ENCODE measurements at places on chromosomes 5 and 9. TPM values are rescaled to one million over a fixed set of nuclear protein-coding genes. Genes with fewer than 3 reads are reported as not detected.

DNA sequence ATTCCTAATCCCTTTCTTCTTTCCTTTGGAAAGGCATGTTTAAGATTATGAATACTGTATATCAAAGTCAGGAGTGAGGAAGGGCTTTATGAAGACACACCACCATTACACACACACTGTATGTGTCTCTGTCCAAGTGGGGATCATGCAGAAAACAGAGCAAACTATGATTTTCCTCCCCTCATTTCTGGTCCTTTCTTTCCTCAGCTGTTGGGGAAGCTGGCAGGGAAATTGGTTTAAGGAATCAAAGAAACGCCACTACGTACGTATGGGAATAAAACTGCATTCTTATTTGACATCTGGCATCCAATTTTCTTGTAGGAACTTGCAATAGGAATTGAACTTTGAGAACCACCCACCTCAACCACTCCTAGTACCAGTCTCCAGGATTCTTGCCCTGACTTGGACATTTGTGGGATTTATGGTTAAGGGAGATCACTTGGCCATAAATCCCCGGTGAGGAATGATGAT, 125.8 kb downstream of the PDE4D start:
- DNase-seq, result no peak

DNA sequence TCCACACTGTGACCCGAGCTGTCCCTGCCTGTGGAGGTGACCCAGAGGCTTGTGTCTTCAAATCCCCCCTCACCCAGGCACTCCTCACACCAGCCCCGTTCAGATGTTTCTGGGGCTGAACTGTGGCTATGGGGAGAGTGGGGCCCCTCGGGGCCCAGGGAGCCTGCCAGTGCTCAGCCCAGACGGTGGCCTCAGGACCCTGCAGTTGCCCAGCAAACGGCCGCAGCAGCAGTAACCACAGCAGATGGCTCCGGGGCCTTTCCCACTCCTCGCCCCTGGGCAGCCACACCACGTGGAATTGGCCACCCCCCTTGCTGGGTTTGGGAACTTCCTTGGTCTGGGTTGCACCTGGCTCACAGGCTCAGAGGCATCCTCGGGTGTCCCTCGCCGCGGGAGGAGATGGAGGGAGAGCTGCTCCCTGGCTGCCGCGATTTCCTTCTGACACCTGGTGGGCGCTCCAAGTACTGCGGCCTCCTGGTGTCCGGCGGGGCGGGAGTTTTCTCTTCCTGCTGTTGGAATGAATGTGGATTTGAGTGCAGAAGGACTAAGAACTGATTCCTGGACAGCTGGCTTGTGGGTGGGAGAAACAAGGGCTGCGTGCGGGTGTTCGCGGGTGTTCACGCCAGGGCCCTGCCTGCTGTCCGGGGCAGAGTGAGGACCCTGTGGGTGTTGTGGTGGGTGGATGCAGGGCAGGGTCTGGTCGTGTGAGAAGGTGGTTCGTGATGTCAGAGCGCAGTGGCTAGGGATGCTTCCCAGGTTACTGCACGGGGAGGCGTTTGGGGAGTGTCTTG, 97.5 kb downstream of the COL5A1 start:
- peak; percentile 50 for DNase-seq

DNA sequence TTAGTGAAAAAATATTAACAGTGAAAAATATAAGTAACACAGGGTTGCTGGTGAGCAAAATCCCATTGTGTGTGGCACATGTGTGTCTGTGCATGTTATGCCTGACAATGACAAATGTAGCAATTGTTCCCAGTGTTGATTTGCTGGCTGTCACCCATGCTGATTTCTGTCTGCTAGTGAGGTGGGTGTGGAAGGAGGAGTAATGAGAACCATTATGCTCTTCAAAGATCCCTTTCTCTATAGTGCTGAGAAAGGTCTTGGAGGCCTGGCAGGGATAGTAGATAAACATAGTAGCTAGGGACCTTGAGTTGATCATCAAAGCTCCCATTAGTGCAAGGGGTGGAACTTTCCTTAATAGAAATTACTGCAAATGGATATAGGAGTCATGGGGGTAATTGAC, 152.5 kb upstream of the CLINT1 start:
- no peak for DNase-seq

SLC46A2 gene
- total RNA-seq, result not detected

TMC1 gene
- total RNA-seq, result 0.36 TPM

- DNase-seq, result no peak
These were observed 1.2 kb downstream of the ENTREP1 start for GRCh38 chr9:69326261-69326660.

- DNase-seq, result no peak
These were observed at the start of gene ANKRD34B for GRCh38 chr5:80569961-80570786. Gene ANKRD34B (minus strand): TSS chr5:80570280. CDS start chr5:80560019, 10,261 bp downstream.

- peak; percentile 97 for DNase-seq
These were observed 100.7 kb upstream of the SSBP2 start for GRCh38 chr5:81851481-81852178.

DNA sequence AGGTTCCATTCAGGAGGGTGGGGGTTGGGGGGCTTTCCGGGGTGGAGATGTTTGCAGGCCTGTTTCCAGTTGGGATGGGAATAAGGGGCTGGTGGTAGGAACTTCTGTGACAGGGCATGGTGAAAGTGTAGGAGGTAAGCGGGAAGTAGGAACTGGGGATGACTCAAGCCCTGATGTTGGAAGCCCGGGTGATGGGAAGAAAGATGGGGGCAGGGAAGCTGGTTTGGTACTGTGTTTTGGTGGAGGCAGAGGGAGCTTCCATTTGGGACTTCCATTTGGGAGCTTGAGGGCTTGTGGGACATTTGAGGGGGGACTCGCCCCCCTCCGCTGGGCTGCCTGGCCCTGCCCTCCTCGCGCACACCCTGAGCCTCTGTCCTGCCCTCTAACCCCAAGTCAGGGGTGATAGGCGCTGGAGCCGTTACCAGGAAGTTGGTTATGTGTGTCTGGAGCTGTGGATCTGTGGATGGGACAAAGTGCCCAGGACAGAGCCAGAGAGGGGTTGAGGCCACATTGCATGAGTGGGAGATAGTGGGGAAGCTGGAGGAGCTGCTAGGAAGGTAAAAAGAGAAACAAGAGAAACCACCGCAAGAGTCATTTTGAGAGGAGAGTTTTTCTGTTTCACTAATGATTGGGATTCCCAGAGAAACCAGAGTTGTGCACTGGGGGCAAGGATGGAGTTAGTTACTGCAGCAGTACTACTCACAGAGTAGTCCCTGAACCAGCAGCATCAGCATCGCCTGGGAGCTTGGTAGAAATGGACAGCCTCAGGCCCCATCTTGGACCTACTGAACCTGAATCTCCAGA, 6.6 kb downstream of the RGS14 start:
- no peak for DNase-seq

IL17B gene
- not detected for total RNA-seq

GLRA1 gene
- total RNA-seq, result not detected

DNA sequence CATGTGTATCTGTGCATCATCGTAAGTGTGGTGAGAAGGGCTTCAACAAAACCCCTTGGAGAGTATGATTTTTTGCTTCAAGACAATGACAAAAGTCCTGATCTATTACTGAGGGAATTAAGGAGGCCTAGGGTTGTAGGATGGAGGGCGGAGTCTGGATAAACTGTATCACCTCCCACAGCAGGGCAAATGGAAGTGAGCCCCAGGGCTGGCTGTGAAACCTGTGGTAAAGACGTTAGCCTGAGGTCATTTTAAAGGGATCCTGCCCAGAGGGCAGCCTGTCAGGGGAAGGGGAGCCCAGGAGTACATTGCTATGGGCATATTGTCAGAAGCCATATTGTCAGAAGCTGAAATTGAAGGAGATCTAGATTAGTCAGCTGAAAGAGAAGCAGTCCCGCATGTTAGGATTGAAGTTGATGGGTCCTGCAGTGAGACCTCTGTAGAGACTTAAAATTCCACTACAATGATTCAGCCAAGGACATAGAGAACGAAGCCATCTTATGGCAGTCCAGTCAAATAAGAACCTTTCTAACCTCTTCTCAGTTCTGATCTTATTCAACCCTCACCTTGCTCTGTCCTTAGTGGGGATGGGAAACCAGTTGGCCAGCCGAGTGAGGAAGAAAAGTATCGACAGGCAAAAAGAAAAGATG, 26.9 kb downstream of the ADGRV1 start:
- no peak for DNase-seq

DNA sequence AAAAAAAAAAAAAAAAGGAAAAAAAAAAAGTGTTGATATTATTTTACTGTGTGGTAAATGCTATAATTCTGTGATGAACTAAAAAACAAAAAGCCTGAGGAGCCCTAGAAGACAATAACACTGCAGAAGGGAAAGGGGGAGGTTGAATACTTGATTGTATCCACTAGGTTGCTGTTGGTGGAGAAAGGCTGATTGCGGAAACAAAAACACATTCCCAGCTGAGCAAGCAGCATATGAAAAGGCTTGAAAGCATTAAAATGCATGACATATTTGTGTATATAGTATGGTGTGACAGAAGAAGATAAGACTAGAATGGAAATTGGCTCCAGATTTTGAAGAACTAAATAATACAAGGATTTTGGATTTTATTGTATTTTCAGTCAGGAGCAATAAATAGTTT, 8.9 kb downstream of the RABGAP1 start:
- DNase-seq, result peak; percentile 56

DNA sequence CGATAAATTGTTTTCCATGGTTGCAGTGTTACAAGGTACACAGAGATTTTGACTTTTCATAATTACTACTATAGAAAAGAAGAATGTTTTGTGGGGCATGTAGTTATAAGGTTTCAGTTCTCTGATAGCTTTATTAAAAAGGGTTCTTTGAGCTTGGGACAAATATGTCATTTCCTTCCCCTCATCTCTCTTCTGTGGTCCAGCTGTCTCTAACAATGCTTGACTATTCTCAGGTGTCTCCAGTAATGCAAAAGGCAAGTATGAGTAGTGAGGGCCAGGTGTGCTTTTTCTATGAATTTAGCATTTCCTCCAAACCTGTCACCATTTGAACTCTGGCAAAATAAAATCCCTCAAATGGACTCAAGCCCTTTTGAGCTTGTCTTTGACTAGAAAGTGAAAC, 84.3 kb downstream of the SLF1 start:
- DNase-seq, result no peak

LMNB1 gene
- 39.2 TPM for total RNA-seq

DNA sequence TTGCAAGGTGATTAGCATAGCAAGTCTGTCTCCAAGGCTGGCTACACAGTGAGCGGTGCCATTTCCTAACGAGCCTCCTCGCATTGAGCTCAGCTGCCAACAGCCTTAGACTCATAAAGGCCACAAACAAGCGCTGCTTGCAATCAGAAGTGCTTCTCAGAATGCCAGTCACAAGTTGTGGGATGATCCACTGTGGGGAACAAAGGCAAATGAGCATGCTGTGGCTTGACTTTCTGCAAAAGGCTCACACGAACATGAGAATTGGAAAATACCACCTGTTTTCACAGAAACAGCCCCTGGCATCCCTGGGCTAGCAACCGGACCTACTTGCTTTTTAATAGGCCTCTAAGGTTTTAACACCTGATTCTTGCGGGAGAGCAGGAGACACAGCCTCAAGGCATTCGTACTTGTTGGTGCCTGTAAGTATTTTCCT, 215.5 kb downstream of the FANCC start:
- no peak for DNase-seq

TERT gene
- not detected for total RNA-seq

LOX gene
- total RNA-seq, result 193 TPM

- no peak for DNase-seq
These were observed 29.3 kb upstream of the SPDL1 start for GRCh38 chr5:169554251-169554650.

GRCh38 chr5:17436761-17437221, 61.2 kb upstream of the TAF11L2 start:
- DNase-seq, result peak; percentile 7

GRCh38 chr5:174409070-174409469, 315.3 kb upstream of the MSX2 start:
- no peak for DNase-seq

DNA sequence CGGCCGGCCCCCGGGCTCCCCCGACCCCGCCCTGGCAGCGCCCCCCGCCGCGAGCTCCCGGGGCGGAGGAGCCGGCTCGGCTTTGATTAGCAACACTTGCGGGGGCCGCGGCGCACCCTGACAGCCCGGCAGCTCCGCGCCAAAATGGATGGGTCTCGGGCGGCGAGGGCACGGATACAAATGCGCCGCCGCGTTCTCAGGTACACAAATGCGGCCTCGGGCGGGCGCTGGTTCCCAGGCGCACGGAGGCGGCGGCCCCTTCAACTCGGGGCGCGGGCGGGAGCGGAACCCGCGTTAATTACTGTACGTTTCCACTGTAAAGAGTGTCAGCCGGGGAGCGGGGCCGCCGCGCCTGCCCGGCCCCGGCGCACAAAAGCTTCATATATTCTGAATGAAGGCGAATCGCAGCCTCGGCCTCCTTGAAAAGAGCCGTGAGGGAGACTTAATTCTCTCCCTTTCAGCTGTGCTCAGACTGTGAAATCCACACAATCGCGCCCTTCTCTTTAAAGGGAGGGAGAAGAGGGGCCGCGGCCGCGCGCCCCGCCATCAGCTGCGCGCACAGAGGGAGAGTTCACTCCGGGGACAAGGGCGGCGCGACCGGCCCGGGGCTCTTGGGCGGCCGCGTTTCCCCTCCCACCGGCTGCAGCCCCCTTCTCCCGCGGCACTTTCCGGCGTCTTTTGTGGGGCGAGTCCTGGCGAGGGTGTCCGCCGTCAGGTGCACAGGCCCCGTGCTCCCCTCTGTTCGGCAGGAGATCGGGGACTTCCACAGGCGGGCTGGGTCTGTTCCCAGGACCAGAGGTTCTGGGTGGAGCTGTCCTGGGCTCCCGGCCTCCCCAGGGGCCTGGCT, 27.0 kb downstream of the MSX2 start:
- DNase-seq, result no peak

GRCh38 chr5:69105996-69106906, 12.4 kb downstream of the SLC30A5 start:
- DNase-seq, result no peak

DNA sequence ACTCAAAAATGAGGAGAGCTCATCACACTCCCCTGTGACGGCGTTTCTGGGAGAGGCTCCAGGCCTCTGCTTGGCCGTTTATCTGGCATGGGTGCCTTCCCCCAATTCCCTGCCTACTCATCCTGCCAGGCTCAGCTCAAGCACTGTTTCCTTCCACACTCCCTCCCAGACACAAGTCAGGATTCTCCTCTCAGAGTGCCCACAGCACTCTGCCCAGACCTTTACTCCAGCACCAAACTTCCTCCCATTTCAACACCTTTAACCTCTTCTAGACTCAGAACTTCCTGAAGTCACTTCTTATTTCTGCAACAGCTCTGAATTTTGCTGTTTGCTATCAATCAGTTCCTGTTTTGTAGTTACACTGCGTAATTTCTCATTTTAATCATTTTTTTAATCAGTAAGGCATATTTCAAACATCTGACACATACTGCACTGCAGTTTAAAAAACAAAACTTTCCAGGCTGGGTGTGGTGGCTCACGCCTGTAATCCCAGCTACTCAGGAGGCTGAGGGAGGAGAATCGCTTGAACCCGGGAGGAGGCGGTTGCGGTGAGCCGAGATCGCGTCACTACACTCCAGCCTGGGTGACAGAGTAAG, 16.0 kb downstream of the TRMO start:
- peak; percentile 21 for DNase-seq

- DNase-seq, result no peak
These were observed 86.8 kb upstream of the CD180 start for GRCh38 chr5:67283275-67283987.

- no peak for DNase-seq
These were observed 4.8 kb downstream of the GM2A start for GRCh38 chr5:151257731-151258181.

- no peak for DNase-seq
These were observed 37.9 kb downstream of the NRG2 start for GRCh38 chr5:140005145-140005591.

SPINK9 gene
- total RNA-seq, result not detected

GOLGA2 gene
- 108 TPM for total RNA-seq

- peak; percentile 27 for DNase-seq
These were observed 20.6 kb downstream of the GLRX start for GRCh38 chr5:95801961-95802360.

TAF11L5 gene
- total RNA-seq, result not detected
